ENCODE measurements at places on chromosomes 2 and 18.

GRCh38 chr18:51458861-51459260, 261.4 kb upstream of the MEX3C start:
- DNase-seq, result no peak

DNA sequence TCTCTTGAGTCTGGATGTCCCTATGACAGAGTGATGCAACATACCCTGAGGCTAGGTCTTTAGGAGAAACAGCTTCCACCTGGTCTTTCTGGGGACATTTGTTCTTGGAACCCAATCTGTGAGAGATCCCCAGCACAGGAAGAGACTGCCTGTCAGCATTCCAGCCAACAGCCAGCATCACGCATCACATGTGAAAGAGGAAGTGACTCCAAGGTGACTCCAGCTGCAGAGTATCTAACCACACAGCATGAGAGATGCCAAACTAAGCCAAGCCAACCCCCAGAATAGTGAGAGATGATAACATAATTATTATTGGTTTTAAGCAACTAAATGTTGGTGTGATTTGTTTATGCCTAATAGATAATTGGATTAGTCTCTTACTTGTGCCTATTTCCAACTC, 35.7 kb downstream of the C18orf63 start:
- DNase-seq, result no peak

DNA sequence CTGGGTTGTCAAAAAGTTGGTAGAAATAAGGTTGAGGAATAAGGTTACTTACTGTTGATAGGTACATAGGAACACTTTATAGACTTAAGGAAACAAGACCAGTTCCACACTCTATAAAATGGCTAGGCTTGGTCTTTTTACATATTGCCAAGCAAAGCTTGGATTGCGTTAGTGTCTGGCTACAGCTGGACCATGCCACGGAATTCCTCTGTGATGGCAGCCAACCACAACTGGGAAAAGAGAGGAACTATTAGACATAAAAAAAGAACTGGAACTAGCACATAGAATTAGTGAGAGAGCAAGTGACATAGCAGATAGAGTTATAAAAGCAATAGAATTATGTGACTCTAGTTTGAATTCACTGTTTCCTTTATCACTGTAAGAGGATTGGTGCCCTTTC, 17.7 kb upstream of the DPP10 start:
- no peak for DNase-seq

DNA sequence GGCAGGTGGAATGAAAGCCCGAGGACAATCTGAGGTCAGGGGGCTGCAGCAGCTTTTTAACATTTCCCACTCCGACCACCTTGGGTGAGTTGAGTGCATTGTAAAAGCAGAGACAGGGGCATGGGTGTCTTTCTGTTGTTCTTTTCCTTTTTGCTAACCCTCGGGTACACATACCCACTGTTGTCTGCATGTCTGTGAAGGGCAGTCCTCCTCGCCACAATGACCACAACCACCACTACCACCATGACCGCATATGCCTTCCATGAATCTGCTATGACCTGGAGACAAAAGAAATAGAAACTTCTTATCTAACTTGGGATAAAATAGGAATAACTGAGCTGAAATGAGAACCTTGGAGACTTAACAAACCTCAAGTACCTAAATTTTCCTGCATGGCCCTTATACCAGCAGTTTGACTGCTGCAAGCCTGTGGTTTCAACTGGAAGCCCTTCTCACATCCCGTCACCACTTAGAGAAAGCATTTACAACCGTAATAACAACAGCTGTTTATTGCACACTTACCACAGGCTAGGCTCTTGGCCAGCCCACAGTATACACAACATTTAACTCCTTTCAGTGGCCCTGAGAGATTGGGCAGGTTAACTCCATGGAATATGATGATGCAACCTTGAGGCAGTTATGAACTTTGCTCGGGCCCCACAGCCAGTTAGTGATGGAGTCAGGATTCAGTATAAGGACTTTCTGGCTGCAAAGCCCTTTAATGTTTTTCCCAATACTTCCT, 80.3 kb downstream of the GYPC start:
- DNase-seq, result no peak

GRCh38 chr2:6947929-6948676, 30.9 kb downstream of the RNF144A start:
- DNase-seq, result no peak

- no peak for DNase-seq
Observed at GRCh38 chr2:69683170-69683971, 39.8 kb upstream of the AAK1 start.

DNA sequence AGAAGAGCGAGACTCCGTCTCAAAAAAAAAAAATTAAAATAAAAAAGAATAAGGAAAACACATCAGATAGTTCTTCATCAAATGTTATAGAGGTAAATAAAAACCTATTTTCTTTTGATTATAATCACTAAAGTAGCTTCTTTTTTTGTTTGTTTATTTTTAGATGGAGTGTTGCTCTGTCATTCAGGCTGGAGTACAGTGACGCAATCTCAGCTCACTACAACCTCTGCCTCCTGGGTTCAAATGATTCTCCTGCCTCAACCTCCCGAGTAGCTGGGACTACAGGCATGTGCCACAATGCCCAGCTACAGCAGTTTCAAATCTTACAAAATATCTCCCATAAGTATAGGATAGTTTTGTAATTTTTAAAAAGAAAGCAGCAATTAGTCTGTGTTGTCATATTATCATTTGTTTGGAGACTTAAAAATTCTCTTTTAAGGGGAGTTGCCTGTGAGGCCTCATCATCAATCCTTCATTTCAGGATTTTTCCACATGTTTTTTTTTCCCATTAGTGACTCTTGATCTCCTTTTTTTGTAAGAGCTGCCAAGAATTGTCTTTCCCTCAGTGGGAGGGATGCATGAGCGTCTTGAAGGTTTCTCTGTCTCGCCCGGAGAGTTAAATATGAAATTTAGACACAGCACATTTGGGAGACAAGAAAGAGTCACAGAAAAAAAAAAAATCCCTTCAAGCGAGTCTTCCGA, 275.9 kb downstream of the CDCA7 start:
- no peak for DNase-seq

- peak; percentile 47 for DNase-seq
Observed at GRCh38 chr18:74597034-74597661, 522 bp upstream of the ZNF407 start.

GRCh38 chr18:13112982-13113381, 105.6 kb upstream of the LDLRAD4 start:
- DNase-seq, result no peak

GRCh38 chr2:14194233-14194632, 438.3 kb upstream of the LRATD1 start:
- no peak for DNase-seq

GRCh38 chr18:45920367-45920766, 46.8 kb downstream of the EPG5 start:
- no peak for DNase-seq

DNA sequence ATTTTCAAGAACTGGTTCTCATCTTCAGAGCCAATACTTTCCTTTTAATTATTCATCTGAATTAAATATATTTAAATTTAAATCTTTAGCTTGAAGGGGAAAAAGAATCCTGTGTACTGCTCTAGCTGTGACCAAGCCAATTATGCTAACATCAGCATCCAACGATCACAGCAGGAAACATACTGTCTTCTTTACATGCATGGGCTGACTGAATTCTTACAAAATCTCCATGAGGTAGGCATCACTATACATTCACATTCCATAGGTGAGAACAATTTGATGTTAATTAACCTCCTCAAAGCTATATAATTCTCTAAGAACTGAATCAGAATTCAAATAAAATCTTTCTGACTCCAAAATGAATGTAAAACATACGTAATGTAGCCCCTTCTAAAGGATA, 118.8 kb upstream of the MAP2 start:
- DNase-seq, result no peak

- DNase-seq, result no peak
Observed at GRCh38 chr2:118670838-118671237, 176.6 kb downstream of the EN1 start.

- no peak for DNase-seq
Observed at GRCh38 chr2:132497591-132497990, 81.0 kb downstream of the GPR39 start.

GRCh38 chr2:38191516-38191915, 115.6 kb upstream of the CYP1B1 start:
- DNase-seq, result no peak

DNA sequence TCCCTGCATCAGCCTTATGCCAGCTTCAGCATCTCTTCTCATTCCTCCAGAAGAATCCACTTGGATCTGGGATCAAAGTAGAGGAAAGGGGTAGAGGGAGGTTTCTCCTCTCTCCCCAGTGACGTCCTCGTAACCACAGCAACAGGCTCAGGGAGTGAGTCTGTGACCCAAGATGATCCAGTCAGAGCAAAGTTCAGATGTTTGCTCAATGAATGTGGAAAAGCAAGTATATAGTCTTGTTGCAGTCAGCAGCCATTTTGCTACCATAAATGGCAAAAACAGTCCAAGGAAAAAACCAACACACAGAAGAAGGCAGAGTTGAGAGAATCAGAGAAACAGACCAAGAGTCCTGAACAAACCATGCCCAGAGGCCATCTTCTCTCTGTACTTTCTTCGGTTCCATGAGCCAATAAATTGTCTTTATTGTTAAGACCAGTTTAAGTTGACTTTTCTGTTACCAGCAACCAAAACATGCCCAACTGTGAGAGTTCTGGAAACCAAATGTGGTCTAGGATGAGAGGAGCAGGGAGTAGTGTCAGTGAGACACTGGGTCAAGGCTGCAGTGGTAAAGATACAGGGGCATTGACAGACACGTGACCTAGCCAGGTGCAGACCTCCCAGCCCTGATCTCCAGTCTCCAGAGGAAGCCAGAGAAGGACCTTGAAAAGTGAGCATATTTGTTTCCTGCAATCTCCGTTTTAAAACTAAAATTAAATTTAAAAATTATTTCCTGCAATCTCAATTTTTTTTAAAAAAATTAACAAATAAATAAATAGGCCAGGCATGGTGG, 3.2 kb upstream of the CXCR1 start:
- no peak for DNase-seq

GRCh38 chr2:227813562-227814353, at the start of gene CCL20:
Gene CCL20, plus strand, starts transcription at chr2:227813842. Its CDS starts 70 bp downstream, at chr2:227813912.
- DNase-seq, result no peak

DNA sequence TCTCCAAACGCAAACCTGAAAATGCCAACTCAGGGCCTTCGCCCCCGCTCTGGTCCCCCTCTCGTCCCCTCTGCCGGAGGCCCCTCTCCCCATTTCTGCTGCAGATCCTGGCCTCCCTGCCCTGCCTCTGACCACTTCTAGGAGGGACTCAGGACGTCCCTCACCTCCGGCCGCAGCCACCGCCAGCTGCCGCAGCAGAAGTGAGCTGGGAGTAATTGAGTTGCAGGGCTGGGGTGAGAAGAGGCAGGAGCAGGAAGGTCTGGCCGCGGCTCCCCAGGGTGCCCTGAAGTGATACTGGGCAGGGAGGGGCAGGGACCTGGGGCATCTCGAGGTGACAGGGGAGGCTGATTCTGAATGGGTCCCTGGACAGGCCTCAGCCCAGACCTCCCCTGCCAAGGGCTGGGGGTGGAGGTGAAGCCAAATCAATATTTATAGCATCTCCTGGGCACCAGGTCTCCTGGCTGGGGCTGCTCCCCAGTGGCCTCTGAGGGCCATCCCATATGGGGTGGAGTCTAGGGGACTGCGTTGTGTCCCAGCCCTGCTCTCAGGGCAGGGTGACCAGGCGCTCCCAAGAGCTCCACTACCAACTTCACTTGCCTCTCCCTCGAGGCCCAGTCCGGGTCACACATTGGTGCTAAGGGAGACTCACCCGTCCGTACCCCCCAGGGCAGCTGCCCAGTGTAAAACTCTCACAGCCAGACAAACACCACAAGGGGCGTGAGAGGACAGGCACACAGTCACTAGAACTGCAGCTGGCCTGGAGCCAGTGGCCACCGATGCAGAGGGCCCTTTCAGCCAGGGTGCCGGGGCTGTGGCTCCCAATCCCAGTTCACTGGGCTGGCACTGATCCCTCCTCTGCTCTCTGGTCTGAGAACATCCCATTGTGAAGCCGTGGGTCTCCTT, 33.0 kb downstream of the KCNIP3 start:
- no peak for DNase-seq

DNA sequence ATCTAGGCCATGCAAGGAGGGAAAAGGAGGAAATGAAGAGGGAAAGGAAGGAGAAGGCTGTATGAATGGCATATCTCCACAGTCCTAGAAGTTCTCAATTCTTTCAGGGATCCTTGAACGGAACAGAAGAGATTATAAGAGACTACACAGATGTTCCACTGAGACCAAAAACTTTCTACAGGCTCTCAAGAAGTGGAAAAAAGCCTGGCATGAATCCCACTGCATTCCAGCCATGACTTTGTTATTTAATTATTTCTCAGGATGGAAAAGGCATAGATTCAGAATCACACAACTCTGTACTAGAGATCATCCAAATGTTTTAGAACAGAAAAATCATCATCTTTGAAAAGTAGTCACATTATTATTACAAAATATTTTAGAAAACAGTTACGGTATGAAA, 131.7 kb upstream of the CDH20 start:
- no peak for DNase-seq

DNA sequence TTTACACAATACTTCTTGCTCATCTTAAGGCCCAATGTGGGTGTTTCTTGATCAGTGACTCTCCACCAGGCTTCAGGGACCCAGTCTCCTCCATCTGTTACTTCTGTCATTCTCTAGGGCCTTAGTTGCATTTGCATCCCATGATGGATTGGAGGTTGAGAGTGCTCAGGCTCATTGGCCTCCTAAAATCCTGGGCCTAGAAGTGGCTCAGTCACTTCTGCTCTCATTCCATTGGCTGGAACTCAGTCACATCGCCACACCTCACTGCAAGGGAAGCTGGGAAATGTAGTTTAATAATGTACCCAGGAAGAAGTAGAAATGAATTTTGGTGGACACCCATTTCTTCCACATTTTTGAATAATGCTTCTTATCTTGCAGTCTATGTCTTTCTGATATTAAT, 223.5 kb downstream of the HRH4 start:
- DNase-seq, result no peak

DNA sequence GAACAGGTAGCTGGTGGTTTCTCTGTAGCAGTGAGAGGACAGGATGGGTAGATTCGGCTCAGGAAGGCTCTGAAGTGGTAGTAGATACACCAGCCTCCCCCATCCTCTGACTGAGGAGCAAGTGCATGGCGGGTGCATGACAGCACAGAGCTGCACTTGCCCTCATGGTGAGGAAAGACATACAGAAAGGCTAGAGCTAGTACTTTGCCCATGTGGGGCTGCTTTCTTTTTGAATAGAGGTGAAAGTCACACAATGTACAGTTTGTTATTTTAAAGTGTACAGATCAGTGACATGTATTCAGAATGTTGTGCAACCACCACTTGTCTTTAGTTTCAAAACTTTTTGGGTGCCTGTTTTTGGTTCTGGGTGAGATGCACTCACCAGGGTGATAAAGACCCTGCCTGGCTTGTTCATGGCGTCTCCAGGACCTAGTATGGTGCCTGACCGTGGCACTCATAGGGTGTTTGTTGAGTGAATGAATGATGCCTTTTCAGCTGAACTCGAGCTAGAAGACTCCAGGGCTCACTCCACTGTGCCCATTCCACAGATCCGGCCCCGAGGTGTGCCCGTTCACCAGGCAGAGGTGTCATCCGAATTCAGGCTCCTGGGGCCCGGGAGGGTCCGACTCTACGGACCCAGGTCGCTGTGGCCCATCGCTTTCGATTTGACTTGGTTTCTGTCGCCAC, 421 bp upstream of the VAMP5 start:
- no peak for DNase-seq

- DNase-seq, result no peak
Observed at GRCh38 chr2:207422380-207422779, 107.4 kb upstream of the CREB1 start.

GRCh38 chr2:71474744-71475397, 21.5 kb downstream of the DYSF start:
- DNase-seq, result no peak
